Karpas-422 (cell line): ENCODE measurements at places on chromosomes 1 and 21. TPM values are rescaled to one million over a fixed set of nuclear protein-coding genes. Genes with fewer than 3 reads are reported as not detected.

Gene LTN1
- total RNA-seq: 13.3 and 48.9 TPM in 2 replicates

GRCh38 chr1:38028671-38029070 lies 16.1 kb downstream of the UTP11 start:
- DNase-seq: no peak
- peaks cover 5% of the 10 kb centered on the region for H3K36me3 ChIP-seq
- no peaks in the 10 kb centered on the region for H3K27me3 ChIP-seq
- H3K4me1 ChIP-seq: peaks cover 11% of the 10 kb centered on the region
- H3K4me3 ChIP-seq: no peak overlapping the region
- H3K27ac ChIP-seq: no peak overlapping the region

- no peaks in the 10 kb centered on the region for H3K36me3 ChIP-seq
- no peak overlapping the region for H3K4me3 ChIP-seq
- H3K27me3 ChIP-seq: no peaks in the 10 kb centered on the region
Measured at GRCh38 chr1:172838680-172839313, 179.9 kb downstream of the FASLG start.

GRCh38 chr21:16406355-16406754 lies 676.6 kb downstream of the USP25 start:
- DNase-seq: no peak
- no peaks in the 10 kb centered on the region for H3K4me1 ChIP-seq
- H3K4me3 ChIP-seq: no peak overlapping the region
- H3K36me3 ChIP-seq: no peaks in the 10 kb centered on the region
- H3K27me3 ChIP-seq: no peaks in the 10 kb centered on the region

Gene FCAMR
- total RNA-seq: not detected in 2 replicates

- no peaks in the 10 kb centered on the region for H3K27me3 ChIP-seq
- H3K4me3 ChIP-seq: no peak overlapping the region
- H3K4me1 ChIP-seq: no peaks in the 10 kb centered on the region
- no peak for DNase-seq
- H3K27ac ChIP-seq: no peak overlapping the region
Measured at GRCh38 chr1:208432346-208432745, 188.2 kb upstream of the PLXNA2 start.

- DNase-seq: no peak
- no peaks in the 10 kb centered on the region for H3K36me3 ChIP-seq
- H3K4me3 ChIP-seq: no peak overlapping the region
- H3K27me3 ChIP-seq: no peaks in the 10 kb centered on the region
Measured at GRCh38 chr1:49307457-49307856, 530.8 kb upstream of the BEND5 start.

DNA sequence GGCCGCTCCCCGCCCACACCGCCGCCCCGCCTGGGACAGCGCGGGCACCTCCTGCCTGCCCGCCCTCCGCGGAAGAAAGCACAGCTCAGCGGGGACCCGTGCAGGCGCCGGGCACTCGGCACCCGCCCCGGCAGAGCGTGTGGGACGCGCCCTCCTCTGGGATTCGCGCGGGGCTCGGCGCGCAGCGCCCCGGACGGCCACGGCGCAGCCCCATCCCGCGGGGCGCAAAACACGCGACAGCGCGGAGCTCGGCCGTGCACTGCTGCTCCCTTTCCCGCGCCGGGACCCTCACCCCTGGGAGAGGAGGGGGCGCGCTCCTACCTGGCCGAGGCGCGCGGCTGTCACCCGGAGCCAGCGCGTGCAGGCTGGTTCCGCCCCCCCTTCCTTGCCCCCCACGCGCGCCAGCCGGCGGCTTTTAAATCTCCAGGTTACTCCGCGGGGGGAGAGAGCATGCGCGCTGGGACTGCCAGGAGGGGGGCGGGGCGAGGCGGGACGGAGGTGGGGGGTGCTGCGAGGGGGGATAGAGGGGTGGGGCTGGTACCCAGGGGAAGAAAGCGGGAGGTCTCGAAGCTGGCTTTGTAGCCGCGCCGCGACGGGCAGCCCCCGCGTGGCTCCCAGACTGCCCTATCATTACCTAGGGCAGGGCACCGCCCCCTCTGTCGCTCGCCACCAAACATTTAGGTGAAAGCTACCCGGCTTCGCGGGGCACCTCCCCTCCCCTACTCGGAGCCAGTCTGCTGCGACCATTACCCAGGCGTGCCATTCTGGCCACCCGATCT lies at the start of gene SLC45A3:
Gene SLC45A3 (minus strand): TSS at position 437 of the 779 bp plus-strand sequence. CDS start 15,853 bp downstream, outside the sequence.
- H3K4me1 ChIP-seq: peaks cover 4% of the 10 kb centered on the region
- H3K4me3 ChIP-seq: peak within 1 kb of the TSS; percentile 63; the same call in 1 of the 2 replicates
- H3K27ac ChIP-seq: no peak within 1 kb of the TSS
- no peaks in the 10 kb centered on the region for H3K36me3 ChIP-seq
- DNase-seq: no peak
- H3K27me3 ChIP-seq: no peaks in the 10 kb centered on the region

DNA sequence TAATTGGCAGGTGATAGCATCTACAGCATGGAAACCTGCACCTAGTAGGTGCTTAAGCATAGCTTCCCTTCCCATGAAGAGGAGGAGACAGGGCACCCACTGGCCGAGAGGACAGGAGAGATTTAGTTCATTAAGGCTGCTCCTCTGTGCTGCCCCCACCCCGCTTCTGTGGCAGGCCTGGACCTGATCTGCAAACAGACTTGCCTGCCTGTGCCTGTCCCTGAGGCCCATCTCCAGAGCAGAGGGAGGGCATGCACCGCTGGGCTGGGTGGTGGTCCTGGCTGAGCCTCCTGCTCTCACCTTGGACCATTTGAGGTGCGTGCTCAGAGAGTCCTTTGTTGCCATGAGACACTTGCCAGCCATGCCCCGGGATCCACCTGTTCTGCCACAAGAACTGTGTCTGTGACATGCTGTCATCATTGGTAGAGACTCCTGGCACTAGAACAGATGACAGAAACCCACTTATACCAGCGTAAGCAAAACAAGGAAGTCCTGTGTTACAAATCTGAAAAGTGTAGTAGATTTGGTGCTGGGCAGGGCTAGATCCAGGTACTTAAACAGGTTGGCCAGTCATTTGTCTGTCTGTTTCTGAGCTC lies 55.6 kb downstream of the PTPRF start:
- H3K4me3 ChIP-seq: no peak overlapping the region
- H3K4me1 ChIP-seq: no peaks in the 10 kb centered on the region
- no peak overlapping the region for H3K27ac ChIP-seq
- H3K27me3 ChIP-seq: no peaks in the 10 kb centered on the region
- DNase-seq: no peak

GRCh38 chr1:2231532-2232254 lies 3.6 kb downstream of the SKI start:
- no peak overlapping the region for H3K4me3 ChIP-seq
- H3K27me3 ChIP-seq: no peaks in the 10 kb centered on the region
- H3K36me3 ChIP-seq: no peaks in the 10 kb centered on the region

Gene TIMM17A
- total RNA-seq: 35.6 and 39.8 TPM in 2 replicates

DNA sequence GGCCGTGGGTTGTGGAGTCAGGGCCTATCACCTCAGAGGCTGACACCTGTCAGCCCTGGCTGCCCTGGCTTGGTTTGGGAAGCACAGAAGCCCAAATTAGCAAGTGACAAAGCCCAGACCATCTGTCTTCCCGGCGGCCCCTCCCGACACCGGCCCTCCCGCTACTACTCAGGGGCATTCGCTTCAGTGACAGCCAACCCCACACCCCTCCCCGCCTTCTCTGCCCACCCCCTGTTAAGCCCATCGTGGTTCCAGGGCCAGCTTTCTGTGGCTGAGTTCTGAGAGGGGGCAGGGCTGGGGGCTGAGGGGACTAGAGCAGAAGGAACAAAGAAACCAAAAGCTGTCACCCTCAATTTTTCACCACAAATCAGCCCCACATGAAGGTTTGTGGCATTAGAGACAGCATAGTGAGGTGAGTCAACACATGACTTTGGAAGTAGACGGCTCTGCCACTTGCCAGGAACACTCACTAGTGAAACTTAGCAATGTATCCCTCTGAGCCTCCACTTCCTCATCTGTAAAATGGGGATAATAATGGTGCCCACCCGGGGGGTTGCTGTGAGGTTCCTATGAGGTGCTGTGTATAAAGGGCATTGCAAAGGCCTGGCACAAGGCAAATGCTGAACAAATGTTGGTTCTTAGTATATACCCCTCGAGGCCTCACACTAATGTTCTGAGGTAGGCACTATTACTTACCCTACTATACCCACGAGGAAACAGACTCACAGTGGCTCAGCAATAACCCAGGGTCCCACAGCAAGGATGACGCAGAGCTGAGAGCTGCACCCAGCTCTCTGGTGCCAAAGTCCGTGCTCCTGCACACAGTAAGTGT lies 5.2 kb upstream of the TNNI1 start:
- peak overlapping the region; percentile 99 for H3K27ac ChIP-seq
- no peak overlapping the region for H3K4me3 ChIP-seq
- no peaks in the 10 kb centered on the region for H3K27me3 ChIP-seq
- H3K4me1 ChIP-seq: peaks cover 99% of the 10 kb centered on the region
- DNase-seq: no peak
- H3K36me3 ChIP-seq: no peaks in the 10 kb centered on the region

Gene OR2T29
- total RNA-seq: not detected in 2 replicates

GRCh38 chr1:55309053-55309452 lies 93.9 kb upstream of the USP24 start:
- no peak overlapping the region for H3K4me3 ChIP-seq
- H3K27me3 ChIP-seq: no peaks in the 10 kb centered on the region
- no peak for DNase-seq
- no peaks in the 10 kb centered on the region for H3K4me1 ChIP-seq

Gene NEK2
- total RNA-seq: 25.9 and 35.0 TPM in 2 replicates

DNA sequence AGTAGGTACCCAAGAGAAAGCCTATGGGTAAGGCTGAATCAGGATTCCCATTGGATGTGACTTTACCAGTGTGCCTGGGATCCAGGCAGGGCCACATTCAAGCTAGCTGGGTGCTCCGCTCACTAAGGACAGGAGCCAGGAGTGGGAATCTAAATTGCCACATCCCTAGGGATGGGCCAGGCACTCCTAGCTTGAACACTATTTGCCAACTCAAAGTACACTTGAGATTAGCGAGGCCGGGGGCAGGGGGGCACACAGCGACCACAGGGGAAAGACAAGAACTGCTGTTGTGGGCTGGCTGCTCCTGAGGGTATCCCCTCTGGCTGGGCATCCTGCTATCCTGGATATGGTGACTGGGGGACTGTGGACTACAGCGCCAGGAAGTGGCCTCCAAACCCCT lies 4.3 kb downstream of the SLC45A3 start:
- DNase-seq: no peak
- peaks cover 4% of the 10 kb centered on the region for H3K4me1 ChIP-seq
- H3K36me3 ChIP-seq: no peaks in the 10 kb centered on the region
- H3K27ac ChIP-seq: no peak overlapping the region
- no peaks in the 10 kb centered on the region for H3K27me3 ChIP-seq

DNA sequence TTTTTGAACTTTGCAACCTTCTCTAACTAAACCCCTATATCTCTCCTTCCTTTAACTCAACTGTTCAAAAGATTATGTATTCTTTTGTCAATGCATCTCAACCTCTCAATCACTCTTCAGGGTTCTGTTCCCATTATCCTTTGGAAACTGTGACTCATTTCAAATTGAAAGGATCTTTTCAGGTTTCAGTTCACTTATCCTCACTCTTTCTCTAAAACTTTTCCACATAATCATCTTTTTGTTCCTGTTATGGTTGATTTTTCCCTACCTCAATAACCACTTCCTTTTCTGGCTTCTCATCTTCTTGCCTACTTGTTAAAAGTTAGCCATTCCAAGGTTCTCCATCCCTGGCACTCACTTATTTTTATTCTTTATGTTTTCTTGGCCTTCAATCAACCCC lies 56.2 kb upstream of the NUF2 start:
- H3K27me3 ChIP-seq: no peaks in the 10 kb centered on the region
- H3K36me3 ChIP-seq: peaks cover 3% of the 10 kb centered on the region; the same call in 1 of the 2 replicates
- DNase-seq: no peak
- H3K27ac ChIP-seq: no peak overlapping the region

DNA sequence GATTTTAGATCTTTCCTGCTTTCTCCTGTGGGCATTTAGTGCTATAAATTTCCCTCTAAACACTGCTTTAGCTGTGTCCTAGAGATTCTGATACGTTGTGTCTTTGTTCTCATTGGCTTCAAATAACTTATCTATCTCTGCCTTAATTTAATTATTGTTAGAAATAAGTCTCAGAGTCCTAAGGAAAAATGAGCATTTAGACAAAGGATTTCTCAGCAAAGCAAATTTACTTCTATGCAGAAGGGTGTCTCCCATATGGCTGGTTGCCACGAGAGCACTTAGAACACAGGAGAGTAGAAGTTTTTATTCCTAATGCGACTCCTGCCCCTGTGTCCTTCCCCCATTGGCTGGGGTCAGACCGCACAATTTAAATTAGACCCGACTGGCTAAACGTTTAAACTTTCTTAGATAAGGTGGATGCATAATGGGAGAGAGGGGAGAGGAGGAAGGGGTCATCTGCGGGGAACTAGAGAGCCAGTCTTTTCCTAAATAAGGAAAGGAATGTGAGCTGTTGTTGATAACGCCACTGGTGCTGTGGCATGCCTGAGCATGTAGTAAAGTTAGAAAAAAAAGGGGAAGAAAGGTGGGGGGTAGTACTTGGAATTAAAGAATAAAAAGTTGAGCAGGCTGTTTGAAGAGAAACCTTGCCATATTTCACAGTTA lies 170.2 kb downstream of the DYRK1A start:
- peaks cover 7% of the 10 kb centered on the region for H3K4me1 ChIP-seq
- H3K36me3 ChIP-seq: no peaks in the 10 kb centered on the region
- no peak overlapping the region for H3K4me3 ChIP-seq
- no peak for DNase-seq
- H3K27ac ChIP-seq: no peak overlapping the region

DNA sequence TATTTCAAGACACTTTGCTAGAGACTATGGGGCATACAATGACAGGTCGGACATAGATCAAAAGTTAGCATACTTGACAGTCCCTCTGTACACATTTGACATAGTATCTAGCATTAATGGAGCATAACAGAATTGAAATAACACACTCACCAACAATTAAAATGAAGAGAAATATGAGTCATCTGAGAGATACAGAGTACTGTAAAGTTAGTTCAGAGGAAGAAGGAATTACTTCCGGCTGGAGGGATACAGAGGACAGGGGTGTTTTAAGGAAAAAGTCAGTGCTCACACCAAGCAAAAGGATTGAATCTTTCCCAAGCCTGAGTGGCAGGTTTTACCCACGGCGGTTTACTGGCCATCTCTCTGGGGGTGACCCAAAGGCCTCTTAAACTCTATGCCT lies 2.4 kb downstream of the ZMYND12 start:
- H3K4me1 ChIP-seq: peaks cover 24% of the 10 kb centered on the region
- H3K27me3 ChIP-seq: no peaks in the 10 kb centered on the region
- no peak overlapping the region for H3K4me3 ChIP-seq
- DNase-seq: no peak
- H3K27ac ChIP-seq: no peak overlapping the region
